Endothelial cell of umbilical vein (primary cell): ENCODE measurements at places on chromosomes 7 and 10. TPM values are rescaled to one million over a fixed set of nuclear protein-coding genes. Genes with fewer than 3 reads are reported as not detected.
A peak's percentile ranks its signal among the peaks of the same experiment; 100 is the strongest.

GRCh38 chr7:4919969-4920766, 36.7 kb upstream of the RADIL start:
- DNase-seq, result no peak

DNA sequence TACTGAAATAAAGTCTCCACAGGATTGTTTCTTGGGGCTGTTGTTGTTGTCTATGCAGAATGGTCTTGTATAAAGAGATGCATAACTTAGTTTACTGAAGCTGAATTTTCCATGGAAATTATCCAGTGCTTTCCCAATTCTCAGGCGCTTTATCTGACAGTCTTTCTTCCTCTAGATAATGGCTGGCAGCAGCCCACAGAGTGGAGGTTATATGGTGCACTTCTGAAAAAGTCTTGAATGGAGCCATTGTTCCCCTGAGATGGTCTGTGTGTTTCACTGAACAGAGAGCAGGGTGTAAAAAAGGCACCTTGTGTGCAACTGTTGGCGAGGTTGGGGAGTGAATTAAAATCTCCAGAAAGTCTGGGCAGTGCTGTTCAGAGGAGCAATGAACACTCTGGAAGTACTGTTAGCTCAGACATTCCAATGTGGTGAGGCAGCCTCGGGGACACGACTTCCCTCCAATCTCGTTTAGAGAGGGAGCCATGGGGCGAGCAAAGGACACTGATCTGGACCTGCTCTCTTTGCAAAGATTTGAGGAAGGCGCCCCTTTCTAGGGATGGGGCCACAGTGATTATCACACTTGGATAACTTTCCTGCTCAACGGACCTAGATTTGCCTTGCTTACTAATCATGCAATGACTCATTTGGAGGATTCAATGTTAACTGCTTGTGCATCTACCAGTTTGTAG, 2.0 kb upstream of the PLCE1 start:
- peak; percentile 29 for DNase-seq

- DNase-seq, result no peak
These were observed 744 bp upstream of the BICC1 start for GRCh38 chr10:58511765-58512490.

DNA sequence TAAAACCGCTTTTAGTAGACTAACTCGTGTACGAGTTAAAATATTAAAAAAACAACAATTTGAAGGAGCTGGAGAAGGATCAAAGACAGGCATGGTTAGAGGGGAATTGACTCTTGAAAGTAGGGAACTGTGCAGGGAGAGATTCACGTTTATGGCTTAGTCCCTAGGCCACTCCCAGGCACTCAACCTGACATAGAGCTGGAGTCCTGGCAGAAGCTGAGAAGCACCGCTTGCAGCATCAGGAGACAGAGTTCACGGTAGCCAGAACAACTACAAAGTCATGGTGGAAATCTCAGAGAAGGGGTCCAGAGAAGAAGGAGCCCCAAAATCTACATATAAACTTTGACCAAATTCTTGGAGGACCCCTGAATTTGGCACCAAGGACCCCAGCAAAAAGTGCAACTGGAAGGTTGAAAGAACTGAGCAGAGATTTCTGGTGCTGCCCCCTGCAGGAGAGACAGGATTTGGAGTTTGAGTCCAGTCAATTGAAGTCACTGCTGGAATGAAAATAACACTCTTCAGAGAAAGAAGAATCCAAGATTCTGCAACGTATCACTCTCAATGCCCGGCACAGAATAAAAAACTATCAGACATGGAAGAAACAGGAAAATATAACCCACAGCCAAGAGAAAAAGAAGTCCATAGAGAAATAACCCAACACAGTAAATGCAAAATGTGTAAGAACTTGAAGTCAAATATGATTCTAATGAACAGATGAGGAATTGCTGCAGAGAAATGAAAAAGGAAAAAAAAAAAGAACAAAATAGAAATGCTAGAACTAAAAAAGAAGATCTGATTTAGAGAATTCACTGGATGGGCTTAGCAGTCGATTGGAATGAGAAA, 493.3 kb upstream of the PODXL start:
- DNase-seq, result peak; percentile 44

TMEM140 gene
- total RNA-seq, result 15.7 and 26.5 TPM in 2 replicates

DNA sequence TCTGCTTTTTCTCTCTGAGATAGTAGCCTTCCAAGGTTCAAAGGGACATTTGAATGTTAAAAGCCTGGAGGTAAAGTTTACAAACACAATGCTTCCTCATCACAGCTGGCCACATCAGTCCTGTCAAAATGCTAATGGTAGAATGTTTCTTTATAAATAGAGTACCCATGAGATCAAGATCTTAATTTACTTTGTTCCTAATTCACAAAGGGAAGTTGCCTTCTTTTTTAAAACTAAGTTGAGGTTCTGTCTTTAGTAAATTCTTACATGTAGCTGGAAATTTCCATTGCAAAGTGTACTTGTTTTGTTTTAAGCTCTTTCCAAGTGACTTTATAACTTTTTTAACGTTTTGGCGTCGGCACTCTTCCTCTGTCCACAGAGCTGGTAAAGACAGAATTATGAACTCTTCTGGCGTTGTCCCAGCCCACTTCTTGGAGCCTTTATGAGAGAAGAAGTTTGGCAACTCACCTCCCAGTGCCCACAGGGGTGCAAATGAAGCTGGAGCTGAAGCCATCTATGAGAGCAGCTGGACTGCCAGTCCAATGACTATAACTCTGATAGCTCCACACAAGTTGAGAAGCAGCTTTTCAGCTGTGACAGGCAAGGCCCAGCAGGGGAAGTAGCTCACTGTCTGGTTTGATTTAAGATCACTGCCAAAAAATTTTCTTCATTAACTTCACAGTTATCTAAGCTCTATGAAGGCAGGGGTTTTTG, 23.3 kb downstream of the FZD1 start:
- peak; percentile 11 for DNase-seq

- DNase-seq, result no peak
These were observed 20.3 kb upstream of the CPXM2 start for GRCh38 chr10:123911866-123912265.

GRCh38 chr7:43018446-43018845, 86.3 kb downstream of the MRPL32 start:
- DNase-seq, result no peak

GRCh38 chr7:40916813-40917212, 782.0 kb downstream of the SUGCT start:
- DNase-seq, result no peak

DNA sequence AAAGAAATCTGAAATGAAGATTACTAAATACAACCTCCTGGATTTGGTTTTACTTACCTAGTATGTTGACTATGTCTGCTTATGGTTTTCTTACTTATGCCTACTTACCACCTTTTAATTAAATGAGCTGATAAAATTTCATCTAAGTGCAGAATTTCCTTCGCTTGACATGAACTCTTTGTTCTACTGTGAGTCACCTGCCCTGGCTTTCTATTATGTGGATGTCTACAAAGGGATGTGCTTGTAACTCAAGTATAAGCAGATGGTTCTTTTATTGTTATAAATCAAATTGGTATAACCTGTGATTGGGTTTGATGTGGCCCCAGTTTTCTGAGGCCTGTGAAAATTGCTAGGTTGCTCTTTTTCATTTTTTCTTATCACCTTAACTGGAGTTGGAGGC, 389.1 kb upstream of the ANKRD30A start:
- DNase-seq, result no peak

GRCh38 chr10:3226960-3227744, 54.6 kb upstream of the PITRM1 start:
- no peak for DNase-seq

NKX6-2 gene
- not detected in 2 replicates for total RNA-seq

GRCh38 chr10:26156019-26156418, 60.6 kb upstream of the GAD2 start:
- no peak for DNase-seq

ELOVL3 gene
- total RNA-seq, result not detected in 2 replicates

DNA sequence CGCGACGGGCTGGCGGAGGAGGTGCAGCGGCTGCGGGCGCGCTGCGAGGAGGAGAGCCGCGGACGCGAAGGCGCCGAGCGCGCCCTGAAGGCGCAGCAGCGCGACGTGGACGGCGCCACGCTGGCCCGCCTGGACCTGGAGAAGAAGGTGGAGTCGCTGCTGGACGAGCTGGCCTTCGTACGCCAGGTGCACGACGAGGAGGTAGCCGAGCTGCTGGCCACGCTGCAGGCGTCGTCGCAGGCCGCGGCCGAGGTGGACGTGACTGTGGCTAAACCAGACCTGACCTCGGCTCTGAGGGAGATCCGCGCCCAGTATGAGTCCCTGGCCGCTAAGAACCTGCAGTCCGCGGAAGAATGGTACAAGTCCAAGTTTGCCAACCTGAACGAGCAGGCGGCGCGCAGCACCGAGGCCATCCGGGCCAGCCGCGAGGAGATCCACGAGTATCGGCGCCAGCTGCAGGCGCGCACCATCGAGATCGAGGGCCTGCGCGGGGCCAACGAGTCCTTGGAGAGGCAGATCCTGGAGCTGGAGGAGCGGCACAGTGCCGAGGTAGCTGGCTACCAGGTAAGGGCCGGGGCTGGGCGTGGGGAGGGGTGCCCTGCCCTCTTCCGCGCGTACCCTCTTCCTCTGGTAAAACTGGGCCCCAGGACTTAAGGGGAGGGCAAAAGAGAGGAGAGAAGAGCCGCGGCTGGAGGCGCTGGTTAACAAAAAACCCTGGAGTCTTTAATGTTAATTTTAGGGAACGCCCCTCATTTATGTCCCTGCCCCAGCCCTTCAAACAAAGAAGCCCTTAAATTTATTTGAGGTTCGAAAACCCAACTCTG, 987 bp downstream of the INA start:
- no peak for DNase-seq

NAT16 gene
- total RNA-seq, result not detected in 2 replicates

- no peak for DNase-seq
These were observed 541 bp upstream of the DENND10 start for GRCh38 chr10:119103241-119103902.

- DNase-seq, result no peak
These were observed 71.2 kb downstream of the MINPP1 start for GRCh38 chr10:87575851-87576250.

PTTG1IP2 gene
- not detected in 2 replicates for total RNA-seq

CLDN15 gene
- total RNA-seq, result 9.3 and 11.3 TPM in 2 replicates

DNA sequence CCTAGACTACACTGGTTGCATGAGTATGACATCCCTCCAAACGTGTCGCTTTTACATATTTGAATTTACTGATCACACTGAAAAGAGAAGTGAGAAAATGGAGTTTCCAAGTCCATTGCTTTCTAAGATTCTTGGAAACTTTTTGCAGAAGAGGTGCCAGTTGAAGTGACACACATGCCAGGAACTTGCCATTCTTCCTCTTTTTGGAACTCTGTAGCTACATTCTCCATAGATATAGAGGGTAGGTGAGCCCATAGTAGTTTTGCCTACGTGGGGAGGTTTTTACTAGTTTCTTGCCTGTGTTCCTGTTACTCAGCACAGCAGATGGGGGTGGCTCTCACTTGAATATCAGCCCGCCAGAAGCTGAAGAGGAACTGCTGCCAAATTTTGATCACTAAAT, 286.6 kb upstream of the NRP1 start:
- DNase-seq, result no peak
